ENCODE measurements at places on chromosomes 1 and 21.

DNA sequence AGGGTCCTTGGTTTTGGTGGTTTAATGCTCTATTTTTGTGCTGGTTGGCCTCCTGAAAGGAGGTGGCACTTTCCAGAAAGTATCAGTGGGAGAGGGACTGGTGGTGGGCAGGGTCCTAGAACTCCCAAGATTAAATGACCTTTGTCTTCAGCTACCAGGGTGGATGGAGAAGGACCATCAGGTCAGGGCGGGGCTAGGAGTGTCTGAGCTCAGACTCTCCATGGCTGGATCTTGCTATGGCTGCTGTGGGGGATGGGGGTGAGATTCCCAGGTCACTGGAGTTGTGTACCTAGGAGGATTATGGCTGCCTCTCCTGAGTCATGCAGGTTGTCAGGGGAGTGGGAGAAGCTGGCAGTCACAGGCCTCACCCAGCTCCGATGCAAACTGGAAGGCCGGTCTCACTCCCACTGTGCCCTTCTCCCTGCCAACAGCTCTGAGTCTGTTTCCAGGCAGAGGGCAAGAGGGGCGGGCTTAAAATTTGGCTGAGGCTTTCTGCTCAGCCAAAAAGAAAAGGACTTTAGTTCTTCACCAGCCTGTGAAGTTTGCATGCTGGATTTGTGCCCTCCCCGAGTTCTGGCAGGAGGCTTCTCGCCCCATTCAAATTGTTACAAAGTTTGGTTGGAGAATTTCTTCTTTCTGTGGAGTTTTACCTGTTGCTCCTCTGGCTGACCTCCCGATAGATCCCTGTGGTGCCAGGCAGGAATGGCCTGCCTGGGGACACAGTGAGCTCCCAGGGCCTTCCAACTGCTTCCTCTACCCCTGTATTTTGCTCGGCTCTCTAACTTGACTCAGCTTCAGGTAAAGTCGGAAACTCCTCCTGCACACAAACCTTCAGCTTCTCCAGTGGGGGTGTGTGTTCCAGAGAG is 13.1 kb upstream of the KYAT3 start:
- no peak for DNase-seq

GRCh38 chr1:7915826-7916500 is 24.7 kb downstream of the TNFRSF9 start:
- no peak for DNase-seq

DNA sequence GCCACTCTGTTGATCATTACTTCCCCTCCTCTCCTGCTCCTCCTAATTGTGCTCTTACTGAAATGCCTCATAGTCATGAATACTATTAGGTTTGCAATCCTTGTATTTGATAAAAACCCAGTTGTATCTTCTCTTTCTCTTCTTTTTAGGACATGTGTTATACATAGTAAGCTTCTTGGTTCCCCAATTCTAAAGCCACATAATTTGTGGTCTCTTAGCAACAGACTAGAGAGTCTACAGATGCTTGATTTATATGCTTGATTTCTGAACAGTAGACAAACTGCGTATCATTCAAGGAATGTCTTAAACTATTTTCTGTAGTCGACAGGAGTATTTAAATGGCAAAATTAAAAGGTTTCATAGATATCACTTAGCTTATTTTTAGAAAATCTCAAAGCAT is 1598.9 kb downstream of the PLA2G4A start:
- DNase-seq: no peak

- DNase-seq: no peak
Measured at GRCh38 chr1:228399531-228400236, 7.0 kb downstream of the TRIM11 start.

DNA sequence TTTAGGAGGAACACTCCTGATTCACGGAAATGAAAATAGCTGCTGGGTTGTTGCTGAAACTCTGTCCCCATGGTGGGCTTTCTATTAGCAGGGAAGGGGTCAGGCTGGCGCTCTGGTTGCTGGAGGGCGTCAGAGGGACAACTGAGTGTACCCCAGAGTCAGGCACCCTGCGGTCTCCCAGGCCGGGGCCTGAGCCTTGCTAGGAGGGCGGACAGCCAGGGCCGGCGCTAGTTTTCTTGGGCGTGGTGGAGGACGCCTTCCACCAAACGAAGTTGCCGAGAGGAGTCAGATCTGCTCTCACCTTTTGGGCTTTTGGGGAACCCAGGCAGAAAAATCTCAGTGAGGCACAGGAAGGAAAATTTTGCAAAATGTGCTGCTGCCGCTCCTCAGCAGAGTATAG is 54.8 kb downstream of the NGF start:
- no peak for DNase-seq

DNA sequence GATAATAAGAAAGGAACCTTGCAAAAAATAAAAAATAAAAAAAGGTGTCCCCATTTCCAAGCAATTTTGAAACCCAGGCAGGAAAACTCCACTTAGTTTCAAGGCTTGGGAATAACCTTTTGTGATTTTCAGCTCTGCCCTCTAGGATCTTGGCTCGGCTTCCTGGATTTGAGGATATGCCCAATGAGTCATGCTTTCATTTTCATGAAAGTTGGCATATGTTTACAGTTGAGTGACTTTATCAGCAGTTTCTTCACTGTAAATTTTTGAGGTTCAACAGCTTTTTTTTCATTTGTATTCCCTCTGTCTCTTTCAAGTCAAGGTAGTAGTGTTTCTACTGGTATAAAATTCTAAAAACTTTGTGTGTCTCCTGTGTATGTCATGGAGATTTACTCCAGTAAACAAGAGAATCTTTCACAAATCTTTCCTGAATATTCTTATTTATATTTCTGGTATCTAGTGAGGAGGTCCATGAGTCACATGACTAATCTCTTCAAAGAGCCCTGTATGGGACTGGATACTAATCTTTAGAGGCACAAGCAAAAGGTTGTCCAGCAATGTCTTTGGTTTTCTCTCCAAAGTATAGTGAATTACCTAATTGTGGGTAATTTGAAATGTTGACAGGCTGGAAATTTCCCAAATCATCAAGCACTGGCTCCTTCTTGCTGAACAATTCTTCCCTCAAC is 335.3 kb downstream of the BRINP2 start:
- no peak for DNase-seq

GRCh38 chr1:243917863-243918565 is 68.0 kb upstream of the AKT3 start:
- no peak for DNase-seq

DNA sequence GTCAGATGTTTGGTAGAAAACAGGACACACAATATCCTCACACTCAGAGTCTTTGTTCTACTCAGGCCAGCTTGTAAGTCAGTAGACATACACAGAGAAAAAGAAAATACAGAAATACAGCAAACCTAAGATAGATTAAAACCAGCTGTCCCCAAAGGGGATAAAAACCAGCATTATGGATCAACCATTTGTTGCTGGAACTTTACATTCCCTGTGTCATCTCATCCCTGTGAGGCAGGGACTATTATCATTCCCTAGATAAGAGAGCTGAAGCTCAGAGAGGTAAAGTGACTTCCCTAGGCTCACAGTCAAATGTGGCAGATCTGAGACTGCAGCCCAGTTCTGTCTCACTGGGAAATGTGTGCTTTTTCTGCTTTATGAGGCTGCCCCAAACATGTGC is 80.7 kb downstream of the DMRTA2 start:
- DNase-seq: no peak

DNA sequence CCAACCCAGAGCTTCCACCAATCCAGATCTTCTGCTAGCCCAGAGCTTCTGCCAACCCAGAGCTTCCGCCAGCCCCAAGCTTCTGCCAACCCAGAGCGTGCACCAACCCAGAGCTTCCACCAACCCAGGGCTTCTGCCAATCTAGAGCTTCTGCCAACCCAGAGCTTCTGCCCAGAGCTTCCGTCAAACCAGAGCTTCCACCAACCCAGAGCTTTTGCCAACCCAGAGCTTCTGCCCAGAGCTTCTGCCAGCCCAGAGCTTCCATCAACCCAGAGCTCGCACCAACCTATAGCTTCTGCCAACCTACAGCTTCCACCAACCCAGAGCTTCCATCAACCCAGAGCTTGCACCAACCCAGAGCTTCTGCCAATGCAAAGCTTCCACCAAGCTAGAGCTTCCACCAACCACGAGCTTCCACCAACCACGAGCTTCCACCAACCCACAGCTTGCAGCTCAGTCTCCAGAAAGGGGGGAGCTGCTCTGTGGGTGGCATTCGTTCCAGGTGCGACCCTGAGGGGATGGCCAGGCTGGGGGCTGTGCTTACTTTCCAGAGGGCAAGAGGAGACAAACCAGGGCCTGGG is 23.8 kb downstream of the CRYAA start:
- DNase-seq: no peak

- no peak for DNase-seq
Measured at GRCh38 chr1:205928317-205928716, 14.9 kb downstream of the SLC26A9 start.

DNA sequence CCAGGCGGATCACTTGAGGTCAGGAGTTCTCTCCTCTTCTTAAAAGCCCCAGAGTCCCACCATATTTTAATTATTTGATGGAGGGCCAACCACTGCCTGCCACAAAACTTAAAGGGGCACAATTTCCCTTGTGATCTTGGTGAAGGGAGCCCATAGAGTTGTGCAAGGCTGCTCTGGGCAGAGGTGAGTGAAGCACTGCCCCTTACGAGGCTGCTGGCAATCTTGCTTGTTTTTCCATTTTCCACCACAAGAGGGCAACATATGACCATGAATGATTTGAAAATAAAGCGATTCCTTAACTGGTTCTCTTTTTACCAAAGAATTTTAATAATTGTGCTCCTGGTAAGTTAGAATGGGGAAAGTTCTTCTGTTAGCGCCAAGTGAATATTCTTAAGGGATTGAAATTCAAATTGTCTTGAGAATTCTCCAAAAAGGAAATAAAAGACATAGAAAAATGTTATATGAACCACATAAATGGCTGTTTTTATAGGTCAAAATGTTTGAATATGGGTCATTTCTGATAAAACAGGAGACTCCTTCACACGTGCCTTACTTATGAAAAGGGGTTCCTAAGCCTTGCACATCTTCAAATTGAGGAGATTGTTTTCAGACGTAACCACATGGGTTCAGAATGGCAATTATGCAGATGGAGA is 22.7 kb downstream of the PGM1 start:
- peak; percentile 56 for DNase-seq

DNA sequence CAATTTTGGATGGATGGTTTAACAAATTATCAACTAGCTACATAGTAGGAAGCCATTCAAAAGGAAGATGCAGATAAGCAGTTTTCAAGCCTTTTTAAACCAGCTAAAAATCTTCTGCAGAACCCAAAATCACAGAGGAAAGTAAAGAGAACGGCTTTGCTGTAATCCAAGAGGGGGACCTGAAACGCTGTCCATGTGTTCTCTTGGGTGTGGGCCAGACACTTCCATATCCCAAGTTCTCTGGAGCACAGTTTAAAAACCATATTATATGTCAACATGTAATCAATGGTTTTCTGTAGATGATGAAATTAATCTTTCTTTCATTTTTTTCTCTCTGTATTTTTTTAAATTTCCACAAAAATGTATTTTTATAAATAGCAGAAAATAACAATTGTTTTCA is 90.5 kb downstream of the SELENOF start:
- no peak for DNase-seq

DNA sequence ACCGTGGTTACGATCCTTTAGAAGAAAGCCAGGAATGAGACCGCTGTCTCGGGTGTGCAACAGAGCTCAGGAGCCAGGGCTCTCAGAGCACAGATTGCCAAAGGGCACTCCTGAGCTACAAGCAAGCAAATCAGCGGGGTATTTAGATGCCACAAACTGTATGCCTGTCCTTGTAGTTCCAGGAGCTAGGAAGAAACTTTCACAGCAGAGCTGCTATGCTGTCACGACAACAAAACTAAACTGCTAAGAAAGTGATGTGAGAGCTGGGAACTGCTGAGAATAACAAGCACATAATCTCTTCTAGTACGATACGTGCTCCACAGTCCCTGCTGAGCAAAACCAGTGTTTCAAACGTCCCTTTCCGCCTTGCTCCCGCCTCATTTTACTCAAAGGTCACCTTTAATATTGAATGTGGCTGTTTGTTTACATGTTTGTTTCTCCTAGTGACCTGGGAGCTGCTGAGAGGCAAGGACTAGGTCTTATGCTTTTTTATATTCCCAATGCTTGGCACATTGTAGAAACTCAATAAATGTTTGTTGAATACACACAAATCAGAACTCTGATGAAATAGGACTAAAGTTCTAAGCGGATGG is 14.7 kb downstream of the GREM2 start:
- no peak for DNase-seq

DNA sequence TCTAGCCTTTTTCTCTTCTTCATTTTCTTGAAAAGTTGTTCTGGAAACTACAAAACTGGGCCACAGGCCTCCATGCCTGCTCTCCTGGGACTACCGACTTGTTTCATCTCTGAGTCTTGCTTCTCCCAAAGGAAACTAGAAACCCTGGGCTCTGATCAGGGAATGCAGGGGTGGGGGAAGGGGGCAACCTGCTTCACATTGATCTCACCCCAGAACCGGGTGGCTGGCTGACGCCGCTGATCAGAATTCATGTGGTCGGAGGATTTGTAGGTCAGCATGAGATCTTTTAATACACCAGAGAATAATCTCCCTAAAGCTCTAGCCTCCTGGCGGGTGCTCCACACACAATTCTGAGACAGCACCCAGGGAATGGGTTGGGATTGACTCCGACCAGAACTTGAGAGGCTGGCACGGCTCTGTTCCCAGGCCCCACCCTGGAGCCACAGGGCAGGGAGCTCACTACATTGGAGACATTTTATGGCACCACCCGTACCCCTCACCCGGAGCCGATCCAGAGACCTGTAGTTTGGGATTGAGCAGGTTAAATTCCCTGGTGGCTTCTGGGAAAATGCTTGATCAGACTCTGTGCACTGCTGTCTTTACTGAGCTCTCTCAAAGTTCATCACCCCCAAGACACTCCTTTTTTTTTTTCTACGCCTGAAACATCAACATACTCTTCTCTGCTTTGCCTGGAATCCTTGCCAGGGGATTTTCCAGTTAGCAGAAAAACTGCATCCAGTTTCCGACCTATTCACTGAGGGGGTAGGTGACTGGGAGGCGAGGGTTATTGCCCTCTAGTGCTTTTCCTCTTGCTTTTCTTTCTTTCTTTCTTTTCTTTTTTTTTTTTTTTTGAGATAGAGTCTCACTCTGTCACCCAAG is 12.2 kb upstream of the ARHGEF10L start:
- no peak for DNase-seq

Data from central memory CD4-positive, alpha-beta T cell (primary cell).